NCI-H1436 treated with DMSO at 0.1 percent for 48 hours (cell line): ENCODE measurements at places on chromosomes 1 and 21.

- DNase-seq: no peak
Observed at GRCh38 chr1:55382806-55383305, 167.7 kb upstream of the USP24 start.

- DNase-seq: no peak
Observed at GRCh38 chr1:191508239-191508638, 650.0 kb upstream of the RGS18 start.

- DNase-seq: no peak
Observed at GRCh38 chr1:147626739-147627138, 43.6 kb downstream of the ACP6 start.

DNA sequence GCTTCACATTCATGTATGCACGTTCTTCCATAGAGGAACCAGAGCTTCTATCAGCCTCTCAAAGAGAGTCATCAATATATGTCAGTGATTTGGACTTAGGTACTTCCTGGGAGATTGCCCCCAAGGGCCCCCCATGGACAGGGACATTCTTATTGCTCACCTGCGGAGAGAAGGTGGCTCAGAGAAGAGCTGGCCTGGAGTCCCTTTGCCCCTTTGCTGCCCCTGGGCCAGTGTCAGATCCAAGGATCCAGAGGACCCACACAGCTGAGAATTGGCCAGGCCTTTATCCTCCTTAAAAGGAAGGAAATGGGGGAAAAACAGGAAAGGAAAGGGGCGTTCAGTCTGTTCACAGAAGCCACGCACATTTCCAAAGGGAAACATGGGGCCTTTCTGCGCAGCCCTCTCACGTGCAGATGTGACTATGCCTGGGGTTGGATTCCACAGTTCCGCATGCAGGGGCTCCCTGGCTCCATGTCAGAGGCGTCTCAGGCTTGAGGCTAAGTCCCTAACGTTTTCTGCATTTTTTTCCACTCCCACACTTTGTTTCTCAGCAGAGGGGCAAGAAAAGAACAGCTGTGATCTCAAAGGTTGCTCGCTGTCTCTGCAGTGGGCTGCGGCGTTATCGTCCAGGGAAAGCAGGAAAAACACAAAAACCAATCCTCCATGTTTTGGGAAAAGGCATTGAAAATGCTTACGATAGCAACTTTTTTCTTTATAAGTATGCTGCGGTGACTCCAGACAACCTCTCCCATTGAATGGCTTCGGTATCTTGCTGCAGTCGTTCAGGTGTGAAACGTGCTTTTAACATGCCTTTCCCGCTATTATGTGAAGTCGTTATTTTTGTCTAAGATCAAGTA, 5.9 kb downstream of the C1orf226 start:
- no peak for DNase-seq

DNA sequence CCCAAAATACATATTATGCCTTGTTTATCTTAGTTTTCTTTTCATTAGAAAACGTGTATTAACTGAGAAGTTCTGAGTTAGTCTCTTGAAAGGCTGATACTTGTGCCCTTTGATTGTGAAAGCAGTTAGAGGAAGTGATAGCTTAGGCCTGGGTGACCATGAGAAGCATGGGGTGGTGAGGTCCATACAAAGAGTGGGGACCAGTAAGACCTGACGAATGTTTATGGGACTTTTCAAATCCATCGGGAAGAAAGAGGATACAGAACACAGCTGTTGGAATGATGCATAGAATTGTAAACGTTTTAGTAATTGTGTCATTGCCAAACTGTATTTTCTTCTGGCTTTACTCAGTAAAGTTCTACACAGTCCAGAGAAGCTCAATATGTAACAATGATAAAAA, 259.8 kb downstream of the LMO4 start:
- no peak for DNase-seq

DNA sequence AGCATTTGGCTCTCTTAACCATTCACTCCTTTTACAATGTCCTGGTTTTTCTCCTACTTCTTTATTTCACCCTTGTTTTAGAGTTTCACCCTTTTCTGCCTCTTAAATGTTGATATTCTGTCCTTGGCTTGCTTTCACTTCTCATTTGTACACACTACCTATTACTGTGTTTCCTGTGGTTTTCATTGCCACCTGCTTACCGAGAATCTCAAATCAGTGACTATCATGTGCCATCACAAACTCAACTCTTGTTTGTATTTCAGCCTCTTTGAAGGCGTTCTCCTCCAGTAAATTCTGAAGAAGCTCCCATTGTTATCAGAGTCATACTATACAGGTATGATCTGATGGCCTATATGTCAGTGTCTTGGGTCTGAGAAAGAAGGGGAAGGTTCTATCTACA, 65.7 kb downstream of the NPHS2 start:
- no peak for DNase-seq

DNA sequence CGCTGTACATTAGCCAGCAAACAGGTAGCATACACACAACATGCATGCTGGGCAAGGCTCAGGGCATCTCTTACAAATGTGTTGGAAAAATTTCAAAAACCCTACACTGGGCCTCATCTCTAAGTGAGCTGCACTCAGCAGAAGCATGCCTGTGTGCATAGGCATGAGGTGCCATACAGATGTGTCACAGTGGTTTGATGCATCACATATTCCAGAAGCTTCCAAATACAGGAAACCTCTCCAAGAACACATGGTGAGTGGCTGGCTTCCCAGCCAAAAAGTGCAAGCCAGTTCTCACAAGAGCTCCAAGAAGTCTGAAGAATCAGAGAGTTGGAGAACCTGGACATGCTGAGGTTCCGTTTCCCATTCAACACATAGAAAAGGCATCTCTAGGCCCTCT, 58.3 kb downstream of the CD46 start:
- no peak for DNase-seq

DNA sequence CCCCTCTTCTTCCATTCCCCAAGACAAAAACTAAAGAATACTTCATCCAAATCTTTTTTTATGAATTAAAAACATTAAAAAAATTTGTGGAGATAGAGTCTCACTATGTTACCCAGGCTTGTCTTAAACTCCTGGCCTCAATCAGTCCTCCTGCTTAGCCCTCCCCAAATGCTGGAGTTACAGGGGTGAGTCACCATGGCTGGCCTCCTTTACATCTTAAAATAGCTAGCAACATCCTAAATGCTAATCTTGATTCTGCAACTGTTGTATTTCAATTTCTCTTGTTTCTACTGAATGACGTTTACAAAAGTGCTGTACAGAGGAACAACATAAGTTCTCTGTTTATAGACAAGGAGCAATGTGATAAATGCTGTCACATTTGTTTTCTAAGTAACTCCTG, 483.5 kb downstream of the ADGRL2 start:
- no peak for DNase-seq

DNA sequence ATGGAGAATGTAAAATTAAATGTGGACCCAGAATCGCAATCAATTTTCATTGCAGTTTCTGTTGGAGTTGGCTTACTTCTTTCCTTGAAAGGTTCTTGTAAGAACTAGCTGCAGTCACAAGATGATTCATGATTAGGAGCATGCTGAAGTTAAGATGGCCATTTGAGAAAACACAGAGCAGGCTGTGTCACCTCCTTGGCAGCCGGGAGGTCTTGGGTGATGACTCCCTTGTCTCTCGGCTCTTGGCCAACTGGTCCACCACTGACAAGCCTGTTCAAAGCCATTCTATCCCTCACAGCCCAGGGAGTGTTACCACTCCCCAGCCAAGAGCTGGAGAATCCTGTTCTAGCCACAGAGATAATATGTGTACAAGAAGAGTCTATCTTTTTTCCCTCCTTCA, 40.6 kb downstream of the OPTC start:
- no peak for DNase-seq

DNA sequence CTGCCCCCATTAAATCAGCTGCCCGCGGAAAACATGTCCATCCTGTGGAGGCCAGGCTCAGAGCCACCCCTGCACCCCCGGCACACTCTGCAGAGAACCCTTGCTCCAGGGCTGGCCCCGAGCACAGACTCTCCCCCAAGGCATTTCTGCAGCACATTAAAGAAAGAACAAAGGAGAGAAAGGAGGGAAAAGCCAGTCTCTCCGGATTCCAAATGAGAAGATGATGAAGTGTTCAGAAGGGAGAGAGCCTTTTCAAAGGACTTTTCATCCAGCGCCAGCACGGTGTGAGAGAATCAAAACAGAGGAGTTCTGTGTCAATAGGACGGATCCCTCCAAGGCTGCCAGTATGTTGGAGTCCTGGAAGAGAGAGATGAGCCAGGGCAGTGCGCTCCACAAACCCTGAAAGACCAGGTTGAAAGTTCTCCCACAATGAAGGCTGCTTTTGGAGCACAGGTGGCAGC, 498.3 kb downstream of the NPHP4 start:
- DNase-seq: no peak

- no peak for DNase-seq
Observed at GRCh38 chr1:78141531-78142231, 95.9 kb downstream of the GIPC2 start.

GRCh38 chr1:9115351-9116205, 13.3 kb downstream of the GPR157 start:
- DNase-seq: no peak

- peak; percentile 39 for DNase-seq
Observed at GRCh38 chr1:40877698-40878097, 15.5 kb upstream of the CITED4 start.

GRCh38 chr1:206951318-206952100, 5.2 kb upstream of the PIGR start:
- no peak for DNase-seq

DNA sequence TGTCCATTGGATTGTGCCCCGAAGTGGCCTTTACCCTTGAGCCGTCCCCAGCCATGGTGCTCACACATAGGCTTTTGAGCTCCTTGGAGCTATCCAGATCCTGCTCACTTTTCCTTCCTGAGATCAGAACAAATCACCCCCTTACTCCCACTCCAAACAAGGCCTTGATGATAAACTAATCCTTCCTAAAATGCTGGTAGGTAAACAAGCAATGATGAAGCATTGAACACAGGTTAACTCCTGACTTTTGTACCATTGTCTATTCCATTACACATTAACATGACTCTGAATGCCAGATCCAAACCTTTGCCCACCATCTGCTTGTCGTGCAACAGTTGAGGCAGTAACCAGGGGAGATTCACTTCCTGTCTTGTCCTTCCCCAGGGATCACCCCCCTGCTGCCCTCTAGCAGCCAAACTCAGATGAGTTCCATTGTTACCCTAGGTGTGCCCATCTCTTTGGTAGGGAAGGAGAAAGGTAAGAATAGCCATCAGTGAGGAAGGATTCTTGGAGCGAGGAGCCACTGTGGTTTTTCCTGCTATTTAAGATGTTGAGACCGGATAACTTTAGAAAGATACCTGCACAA, 79.5 kb upstream of the DNAJC6 start:
- DNase-seq: no peak

DNA sequence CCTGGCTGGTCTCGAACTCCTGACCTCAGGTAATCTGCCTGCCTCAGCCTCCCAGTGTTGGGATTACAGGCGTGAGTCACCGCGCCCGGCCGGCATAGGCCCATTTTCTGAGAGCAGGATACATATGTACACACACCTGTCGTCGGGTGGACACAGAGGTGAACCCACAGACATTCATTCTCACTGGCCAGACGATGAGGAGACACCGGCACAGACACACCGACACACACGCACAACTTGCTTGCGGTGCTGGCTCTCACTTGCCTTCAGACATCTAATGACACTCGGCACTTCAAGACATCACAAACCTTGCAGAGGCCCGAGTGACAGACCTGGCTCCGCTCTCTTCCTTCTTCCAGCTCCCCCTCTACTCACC, 579 bp downstream of the PTCH2 start:
- no peak for DNase-seq

DNA sequence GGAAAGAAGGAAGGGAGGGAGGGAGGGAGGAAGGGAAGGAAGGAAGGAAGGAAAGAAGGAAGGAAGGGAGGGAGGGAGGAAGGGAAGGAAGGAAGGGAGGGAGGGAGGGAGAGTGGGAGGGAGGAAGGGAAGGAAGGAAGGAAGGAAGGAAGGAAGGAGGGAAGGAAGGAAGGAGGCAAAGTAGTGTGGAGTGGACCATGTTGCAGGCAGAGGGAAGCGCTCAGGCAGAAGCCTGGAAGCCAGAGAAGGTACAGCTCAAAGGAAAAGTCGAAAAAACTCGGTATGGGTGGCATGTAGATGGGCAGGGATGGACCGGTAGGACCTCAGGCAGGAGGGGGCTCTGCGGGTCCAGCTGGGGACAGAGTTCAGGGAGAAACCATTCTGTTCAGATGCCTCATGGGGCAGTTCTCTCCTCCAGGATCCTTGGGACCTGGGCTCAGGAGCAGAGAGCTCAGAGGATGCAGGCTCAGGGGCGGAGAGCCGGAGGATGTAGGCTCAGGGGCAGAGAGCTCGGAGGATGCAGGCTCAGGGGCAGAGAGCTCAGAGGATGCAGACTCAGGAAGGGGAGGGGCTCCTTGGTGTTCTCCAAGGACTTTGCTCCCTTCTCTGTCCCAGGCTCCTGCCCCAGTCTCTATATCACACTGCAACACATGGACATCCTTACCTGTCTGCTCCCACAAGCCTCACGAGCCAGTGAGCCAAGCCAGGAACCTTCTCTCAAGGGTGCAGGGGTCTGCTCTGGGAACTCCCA, 13.6 kb upstream of the PADI3 start:
- no peak for DNase-seq

- no peak for DNase-seq
Observed at GRCh38 chr1:200733907-200734306, 4.8 kb upstream of the CAMSAP2 start.

DNA sequence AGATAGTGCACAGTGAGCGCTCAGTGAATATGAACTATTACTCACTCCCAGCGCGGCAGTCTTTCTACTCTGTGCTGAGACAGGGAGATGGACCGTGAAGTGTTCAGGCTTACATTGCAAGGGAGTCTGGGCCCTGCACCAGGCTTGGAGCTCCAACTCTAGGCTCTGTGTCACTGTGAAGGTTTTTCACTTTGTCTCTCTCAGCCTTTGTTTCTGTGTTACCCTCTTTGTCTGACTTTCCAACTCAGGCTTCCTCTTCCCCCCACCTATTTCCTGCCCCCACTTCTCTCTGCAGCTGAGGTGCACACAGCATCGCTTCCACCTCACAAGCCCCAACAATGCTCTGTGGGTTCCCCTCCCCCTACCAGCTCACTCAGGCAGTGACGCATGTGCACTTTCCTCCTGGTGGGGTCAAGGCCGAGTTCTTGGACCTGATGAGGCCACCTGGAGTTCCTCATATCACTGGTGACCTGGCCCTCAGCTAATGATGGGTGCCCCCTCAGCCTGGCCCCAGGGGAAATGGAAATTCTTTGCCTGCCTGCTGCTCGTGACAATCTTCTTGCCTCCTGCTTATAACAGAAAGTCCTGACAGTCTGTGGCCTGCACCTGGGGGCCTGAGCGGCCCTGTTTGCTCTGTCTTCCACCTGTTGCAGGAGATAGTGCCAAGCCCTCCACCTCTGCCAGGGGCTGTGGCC, 1.1 kb upstream of the LCK start:
- DNase-seq: no peak

DNA sequence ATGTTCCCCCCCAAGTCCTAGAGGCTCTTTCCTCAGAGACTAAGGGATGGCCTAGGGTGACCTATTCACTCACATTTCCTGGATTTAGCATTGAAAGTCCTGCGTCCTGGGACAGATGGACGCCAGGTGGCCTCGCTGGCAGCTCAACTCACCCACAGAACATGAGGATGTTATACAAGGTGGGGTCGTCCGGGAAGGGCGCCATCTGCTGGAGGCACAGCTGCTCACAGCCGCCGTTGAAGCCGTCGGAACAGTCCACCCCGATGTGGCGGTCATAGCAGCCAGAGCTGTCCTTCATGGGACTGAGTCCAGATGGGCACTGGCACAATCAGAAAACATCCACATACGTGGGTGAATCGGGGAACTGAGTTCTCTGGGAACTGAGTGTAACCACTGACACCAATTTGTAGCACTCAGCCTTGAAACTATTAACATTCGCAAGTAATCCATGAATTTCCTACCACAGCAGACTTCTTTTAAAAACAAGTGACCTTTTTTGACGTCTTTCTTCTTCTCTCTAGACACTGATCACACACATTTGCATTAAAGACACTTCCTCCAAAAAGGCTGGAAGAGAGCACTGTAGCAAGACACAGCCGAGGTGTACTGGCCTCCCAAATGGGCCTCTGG, 215.4 kb downstream of the ASTN1 start:
- DNase-seq: no peak
